ENCODE measurements at places on chromosomes 1 and 21. TPM values are rescaled to one million over a fixed set of nuclear protein-coding genes. Genes with fewer than 3 reads are reported as not detected.
A peak's percentile ranks its signal among the peaks of the same experiment; 100 is the strongest.

DNA sequence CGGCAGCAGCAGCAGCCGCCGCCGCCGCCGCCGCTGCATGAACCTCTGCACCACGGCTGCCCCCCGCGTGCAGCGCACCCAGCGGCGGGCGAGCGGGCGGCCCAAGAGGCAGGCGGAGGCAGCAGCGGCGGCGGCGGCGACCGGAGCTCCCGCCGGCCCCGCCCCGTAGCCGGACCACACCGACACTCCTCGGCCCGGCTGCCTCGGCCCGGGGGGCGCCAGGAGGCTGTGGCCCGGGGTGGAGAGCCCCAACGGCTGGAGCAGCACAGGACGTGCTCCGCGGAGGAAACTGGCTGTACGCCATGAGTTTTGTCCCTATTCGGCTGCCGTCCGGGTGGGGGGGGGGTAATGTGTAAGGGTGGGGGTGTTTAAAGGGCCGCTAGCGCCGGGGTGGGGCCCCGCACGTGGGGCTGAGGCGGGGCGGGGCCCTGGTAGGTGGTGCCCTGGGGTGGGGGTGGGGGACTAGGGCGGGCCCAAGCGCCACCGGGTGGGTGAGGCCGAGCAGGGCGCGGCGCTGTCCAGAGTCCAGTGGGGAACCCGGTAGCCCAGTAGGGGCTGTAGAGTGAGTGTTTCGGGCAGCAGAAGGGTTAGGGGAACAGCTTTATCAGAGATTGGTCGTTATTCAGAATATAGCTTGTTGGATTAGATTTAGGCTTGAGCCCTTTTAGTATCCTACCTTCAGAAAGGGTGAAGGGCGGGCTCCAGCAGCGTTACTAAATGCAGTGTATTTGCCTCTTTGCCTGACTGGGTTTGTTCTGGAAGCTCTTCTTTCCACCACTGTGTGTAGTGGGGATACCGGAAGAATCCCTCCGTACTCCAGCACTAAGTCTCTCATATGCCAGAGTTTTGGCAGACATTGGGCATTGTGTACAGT is at the start of gene FAM78B:
Gene FAM78B (minus strand): TSS at position 304 of the 874 bp plus-strand sequence. CDS start 753 bp downstream, outside the sequence.
- no peaks in the 10 kb centered on the region for H3K36me3 ChIP-seq
- peak within 1 kb of the TSS; percentile 5 for H3K27ac ChIP-seq
- peaks cover 51% of the 10 kb centered on the region for H3K27me3 ChIP-seq
- peaks cover 26% of the 10 kb centered on the region for H3K4me1 ChIP-seq

The DLGAP3 gene
- total RNA-seq: 0.38 TPM

The COL9A2 gene
- total RNA-seq: 5.4 TPM

The C1orf185 gene
- total RNA-seq: not detected

DNA sequence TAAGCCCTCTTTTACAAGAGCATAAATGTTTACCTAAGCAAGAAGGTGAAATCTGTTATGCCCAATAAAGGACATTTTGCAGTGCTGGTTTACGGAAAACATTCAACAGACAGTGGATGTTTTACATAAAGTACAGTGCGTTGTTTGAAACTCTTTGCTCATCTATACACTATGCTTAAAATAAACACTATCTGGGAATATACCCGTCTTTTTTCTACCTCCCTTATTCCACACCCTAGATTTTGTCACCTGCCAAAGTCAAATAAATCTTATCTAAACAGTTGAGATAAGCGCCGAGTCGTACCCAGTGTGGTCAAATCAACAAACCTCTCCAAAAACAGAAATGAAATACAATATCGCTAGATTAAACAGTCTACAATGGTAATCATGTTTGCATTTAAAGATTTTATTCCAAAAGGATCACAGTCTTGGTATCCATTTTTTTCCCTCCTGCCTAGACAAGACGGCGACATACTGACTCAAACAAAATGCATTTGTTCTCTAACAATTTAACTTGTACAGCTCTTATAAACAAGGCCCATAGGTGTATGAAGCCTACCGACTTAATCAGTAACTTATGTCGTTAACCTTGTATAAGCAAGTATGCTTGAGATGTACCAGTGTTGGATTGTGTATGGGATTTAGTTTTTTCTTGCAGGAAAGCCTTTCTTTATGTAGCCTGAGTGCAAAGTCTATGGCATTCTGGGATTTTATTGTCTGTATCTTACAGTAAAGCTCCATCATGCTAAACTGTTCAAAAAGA is 189.1 kb downstream of the FMN2 start:
- H3K27me3 ChIP-seq: no peaks in the 10 kb centered on the region
- no peak overlapping the region for H3K27ac ChIP-seq
- DNase-seq: no peak
- no peak overlapping the region for H3K4me3 ChIP-seq
- no peaks in the 10 kb centered on the region for H3K36me3 ChIP-seq

DNA sequence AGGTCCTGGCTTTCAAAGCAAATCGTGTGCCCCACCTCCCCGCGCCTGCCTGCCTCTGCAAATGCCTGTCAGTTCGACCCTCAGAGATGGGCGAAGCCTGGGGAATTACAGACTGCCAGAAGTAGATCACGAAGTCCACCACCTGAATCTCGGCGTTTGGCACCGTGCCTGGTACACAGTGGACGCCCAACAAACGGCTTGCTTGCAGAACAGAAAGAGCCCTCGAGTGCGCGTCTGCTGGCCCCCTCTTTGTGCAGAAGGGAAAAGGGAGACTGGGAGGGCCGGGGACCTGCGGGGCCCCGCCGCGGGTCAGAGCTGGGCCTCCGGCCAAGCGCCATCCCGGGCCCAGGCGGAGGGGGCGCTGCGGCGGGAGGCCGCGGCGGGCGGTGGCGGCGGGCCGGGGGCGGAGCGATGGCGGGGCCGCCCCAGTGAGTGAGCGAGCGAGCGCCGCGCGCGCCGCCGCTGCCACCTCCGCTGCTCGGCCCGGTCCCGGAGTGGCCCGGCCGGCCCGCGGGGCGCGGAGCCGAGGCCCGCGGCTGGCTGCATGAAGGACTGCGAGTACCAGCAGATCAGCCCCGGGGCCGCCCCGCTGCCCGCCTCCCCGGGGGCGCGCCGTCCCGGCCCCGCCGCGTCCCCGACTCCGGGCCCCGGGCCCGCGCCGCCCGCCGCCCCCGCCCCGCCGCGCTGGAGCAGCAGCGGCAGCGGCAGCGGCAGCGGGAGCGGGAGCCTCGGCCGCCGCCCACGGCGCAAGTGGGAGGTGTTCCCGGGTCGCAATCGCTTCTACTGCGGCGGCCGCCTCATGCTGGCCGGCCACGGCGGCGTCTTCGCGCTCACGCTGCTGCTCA is at the start of gene ZDHHC18:
Gene ZDHHC18 (plus strand): TSS at position 428 of the 845 bp plus-strand sequence. CDS start 117 bp downstream, at position 545.
- H3K4me3 ChIP-seq: peak within 1 kb of the TSS; percentile 100
- peak; percentile 69 for DNase-seq
- H3K4me1 ChIP-seq: peaks cover 45% of the 10 kb centered on the region
- peak within 1 kb of the TSS; percentile 96 for H3K27ac ChIP-seq
- H3K27me3 ChIP-seq: no peaks in the 10 kb centered on the region
- peaks cover 35% of the 10 kb centered on the region for H3K36me3 ChIP-seq

The KCNK1 gene
- total RNA-seq: not detected

Measured in activated CD8-positive, alpha-beta T cell treated with anti-CD3 and anti-CD28 coated beads for 36 hours (primary cell).